A673 (cell line): ENCODE measurements at places on chromosomes 7 and 10.

GRCh38 chr10:51846856-51847506, 147.6 kb upstream of the CSTF2T start:
- no peak for DNase-seq

DNA sequence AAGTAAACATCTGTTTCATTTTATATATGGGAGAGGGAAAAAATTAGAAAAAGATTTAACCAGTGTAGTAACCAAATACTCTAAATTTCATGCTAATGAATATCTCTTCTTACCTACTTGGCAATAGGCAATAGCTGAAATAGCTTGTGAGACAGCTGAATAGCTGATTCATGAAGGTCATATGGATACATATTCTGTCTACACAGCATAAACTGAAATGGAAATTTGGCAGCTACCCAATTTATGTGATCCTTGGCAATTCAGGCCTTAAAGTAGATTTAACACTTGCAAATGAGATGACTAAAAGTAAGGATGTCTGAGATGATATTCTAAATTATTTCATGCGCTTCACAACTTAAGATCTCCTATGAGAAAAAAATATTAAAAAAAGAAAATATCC, 261.2 kb upstream of the SEMA3A start:
- peak; percentile 59 for DNase-seq

- DNase-seq, result no peak
These were observed 61.4 kb downstream of the SYPL1 start for GRCh38 chr7:106050746-106051117.

DNA sequence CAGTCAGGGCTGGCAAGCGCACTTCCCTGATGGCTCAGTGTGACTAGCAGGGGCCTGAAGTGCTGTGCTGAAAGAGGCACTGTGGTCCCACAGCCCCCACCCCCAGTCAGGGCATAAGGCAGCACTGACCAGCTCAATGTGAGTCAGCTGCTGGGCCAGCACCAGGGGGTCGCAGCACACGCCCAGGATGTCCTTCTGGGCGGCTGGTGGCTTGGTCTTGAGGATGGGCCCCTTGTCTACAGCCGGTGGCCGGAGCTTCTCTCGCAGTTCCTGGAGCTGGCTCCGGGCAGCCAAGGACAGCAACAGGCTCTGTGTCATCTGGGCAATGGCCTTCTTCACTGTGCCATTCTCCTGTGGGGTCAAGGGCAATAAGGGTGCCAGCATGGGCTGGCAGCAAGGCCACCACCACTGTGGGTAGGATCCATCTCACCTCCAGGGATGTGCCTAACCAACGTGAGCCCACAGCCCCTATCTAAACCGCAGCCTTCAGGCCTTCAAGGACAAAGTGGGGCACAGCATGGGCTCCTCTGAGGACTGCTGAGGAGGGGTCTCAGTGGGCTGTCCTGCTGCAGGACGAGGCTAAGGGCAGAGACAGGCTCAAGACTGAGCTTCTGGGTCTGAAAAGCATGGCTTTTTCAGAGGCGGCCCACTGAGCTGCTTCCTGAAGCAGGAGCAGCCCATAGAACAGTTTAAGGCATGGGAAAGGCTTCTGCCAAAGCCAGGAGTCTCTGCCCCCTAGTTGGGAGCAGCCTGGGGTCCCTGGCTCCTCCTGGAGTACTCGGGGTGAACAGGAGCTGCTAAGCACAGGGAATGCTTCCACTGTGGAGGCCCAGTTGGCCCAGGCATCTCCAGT, 62.5 kb downstream of the CSGALNACT2 start:
- no peak for DNase-seq

DNA sequence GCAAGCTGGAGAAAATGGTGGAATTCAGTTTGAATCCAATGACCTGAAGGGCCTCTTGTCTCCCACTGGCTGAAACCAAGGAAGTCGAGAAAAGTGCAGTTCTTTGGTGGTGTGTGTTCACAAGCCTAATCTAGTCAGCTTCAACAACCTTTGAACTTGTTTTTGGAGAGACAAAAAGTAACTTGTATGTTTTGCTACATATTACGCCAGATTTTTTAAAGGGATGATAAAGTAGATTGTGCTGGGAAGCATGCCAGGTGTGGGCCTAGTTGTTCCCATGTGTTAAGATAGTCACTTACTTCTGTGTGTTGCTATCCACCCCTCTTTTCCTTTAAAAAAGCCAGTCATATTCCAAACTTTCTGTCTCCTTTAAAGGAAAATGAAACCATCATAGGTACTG, 79.7 kb upstream of the FAM3C start:
- DNase-seq, result no peak

DNA sequence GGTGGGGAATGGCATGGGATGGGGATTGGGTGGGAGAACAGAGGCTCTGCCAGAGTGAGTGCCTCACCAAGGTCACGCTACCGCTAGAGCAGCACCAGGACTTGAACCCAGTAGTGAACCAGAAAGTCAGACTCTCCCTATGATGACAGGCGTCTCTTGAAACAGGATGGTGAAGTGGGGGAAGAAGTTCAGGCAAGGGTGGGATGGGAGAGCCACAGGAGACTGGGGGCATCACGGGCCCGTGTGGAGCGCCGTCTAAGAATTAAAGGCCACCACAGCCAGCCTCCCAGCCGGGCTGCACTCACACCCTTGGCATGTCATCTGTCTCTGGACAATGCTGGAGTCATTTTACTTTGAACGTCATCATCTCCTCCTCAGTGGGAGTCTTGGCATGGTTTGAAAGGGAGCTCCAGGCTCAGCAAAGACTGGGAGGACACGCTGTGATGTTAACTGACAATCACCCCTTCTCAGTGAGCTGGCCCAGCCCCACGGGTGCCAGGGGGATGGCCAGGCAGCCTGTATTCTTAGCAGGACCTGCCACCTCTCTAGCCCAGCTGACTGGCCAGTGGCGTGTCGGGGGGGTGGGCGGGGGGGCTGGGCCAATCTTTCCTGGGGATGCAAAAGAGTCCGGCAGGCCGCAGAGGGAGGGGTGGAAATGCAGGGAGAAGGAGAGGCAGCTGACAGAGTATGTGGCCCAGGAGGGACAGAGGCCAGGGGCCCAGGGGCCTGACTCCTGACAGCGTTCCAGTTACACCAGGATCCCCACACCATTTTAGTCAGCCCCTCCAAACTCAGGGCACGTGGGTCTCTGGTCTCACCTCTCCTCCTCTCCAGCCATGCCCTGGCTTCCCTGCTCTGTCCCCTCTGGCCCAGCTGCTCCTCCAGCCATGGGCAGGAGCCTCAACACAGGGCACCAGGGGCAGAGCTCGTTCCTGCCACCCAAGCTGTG, 96.2 kb downstream of the VOPP1 start:
- DNase-seq, result peak; percentile 56

GRCh38 chr10:113947184-113948041, 93.0 kb downstream of the NHLRC2 start:
- DNase-seq, result no peak

GRCh38 chr10:32054094-32054493, 2.1 kb downstream of the KIF5B start:
- DNase-seq, result peak; percentile 55

DNA sequence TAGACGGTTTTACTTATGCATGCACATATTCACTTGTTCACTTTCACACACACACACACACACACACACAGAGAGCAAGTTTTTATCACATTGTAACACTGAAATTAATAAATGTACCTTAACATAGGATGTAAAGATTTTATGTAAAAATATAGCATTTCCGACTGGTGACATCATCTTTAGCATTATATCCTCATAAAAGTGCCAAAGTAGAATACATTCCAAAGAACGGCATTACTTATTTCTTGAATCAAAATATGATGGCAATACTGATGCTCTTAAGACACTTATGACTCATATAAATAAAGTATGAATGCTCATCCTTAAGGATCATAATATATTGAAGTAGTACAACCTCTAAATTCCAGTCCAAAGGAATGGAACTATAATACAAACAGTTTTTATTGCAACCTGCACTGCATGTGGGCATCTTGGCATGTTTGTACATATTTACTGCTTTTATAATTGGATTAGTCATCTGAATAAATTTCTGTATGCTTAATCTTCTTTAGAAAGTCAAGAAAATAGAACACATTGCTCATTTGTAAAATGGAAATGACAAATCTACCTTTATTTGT, 290.0 kb upstream of the SEMA3A start:
- DNase-seq, result peak; percentile 60

DNA sequence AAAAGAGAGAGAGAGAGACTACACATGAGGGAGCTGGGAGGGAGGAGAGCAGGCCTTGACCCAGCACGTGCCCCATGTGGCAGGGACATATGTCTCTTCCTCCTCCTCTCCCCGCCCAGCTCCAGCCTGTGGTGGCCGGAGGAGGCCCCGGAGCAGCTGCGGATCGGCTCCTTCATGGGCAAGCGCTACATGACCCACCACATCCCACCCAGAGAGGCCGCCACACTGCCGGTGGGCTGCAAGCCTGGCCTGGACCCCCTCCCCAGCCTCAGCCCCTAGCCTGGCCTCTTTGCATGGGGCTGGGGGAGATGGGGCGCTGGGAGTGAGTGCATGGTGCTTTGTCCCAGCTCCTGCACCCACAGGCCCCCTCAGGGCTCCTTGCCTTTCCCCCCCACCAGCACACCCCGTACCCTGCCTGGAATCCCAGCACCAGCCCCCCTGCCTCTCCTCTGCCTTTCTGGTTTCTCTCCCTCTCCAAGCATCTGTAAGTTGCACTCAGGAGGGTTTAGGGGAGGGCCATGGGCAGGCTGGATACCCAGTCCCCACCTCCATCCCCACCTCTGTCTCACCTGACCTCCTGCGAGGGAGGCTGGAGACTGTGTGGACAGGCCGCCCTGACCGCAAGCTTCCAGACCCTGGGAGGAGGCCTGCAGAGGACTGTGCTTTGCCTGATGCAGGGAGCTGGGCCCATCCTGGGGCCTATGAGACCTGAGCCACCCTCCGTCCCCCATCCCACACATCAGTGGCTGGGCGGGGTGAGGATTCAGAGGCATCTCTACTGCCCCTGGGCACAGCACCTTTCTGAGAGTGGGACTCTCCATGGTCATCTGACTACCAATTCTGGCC, 4.8 kb downstream of the UPK3B start:
- no peak for DNase-seq

DNA sequence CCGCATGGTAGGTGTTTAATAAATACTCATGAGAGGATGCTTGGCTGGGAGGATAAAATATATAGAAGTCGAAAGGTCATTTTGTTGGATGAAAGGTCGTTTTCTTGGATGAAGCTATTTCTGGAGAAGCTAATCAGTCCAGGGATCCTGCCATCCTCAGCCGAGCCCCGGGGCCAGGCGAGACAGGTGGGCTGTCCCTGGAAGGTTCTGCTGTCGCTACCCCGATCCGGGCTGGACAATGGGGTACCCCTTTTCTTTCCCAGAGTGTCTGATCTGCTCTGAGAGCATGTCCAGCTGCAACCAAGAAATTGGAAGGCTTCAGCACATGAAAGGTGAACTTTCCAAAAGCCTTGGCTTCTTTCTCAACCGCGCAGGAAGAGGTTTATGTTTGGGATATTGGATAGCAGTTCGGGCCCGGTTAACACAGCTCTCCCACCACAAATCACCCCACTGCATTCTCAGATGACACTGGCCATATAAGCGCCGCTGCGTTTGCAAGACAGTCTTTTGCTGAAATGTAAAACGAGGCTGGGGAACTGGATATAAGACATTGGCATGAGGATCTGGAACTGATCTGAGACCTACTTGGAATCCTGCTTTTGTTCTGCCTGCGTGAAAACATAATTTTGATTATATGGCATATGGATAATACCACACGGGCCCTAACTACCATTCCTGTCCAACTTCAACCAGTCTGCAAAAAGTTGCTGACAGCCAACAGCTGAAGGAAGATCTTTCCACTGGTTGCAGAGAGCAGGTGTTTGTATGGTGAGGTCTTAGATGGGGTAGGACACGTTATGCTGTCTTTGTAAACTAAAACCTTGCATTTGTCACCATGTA, 31.2 kb upstream of the MSRB2 start:
- no peak for DNase-seq

DNA sequence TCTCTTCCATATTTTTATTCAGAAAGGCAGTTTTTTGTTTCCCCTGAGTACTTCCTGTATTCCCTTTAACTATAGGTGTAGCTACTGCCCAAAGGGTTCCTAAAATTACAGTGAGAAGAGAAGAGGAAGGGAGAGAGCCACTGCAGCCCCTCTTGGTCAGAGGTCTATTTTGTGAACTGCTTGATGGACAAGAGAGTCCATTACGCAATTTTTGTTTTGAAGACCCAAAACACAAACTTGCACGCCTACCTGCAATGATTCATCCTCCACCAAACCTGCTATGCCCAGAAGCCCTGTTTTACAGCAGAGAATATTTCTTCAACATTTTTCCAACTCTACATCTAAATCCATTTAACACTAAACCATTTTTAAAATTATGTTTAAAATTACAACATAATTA, 75.1 kb downstream of the PDE1C start:
- DNase-seq, result no peak

DNA sequence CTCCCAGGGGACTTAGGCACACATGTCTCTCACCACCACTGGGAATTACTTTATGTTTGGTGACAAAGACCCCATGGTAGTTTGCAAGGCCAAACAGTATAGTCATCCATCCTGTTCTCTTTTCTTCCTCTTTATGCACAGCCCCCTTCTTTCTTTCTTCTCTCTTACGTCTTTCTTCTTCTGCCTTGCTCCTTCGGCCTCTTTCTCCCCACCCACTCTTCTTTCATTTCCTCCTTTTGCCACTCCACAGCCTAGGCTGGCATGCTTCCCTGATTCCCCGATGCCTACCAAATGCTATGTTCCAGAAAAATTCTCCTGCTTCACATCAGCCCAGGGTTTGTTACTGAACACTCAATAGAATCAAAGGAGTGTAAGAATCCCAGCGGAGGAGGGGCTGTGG, 62.4 kb upstream of the MKLN1 start:
- no peak for DNase-seq

DNA sequence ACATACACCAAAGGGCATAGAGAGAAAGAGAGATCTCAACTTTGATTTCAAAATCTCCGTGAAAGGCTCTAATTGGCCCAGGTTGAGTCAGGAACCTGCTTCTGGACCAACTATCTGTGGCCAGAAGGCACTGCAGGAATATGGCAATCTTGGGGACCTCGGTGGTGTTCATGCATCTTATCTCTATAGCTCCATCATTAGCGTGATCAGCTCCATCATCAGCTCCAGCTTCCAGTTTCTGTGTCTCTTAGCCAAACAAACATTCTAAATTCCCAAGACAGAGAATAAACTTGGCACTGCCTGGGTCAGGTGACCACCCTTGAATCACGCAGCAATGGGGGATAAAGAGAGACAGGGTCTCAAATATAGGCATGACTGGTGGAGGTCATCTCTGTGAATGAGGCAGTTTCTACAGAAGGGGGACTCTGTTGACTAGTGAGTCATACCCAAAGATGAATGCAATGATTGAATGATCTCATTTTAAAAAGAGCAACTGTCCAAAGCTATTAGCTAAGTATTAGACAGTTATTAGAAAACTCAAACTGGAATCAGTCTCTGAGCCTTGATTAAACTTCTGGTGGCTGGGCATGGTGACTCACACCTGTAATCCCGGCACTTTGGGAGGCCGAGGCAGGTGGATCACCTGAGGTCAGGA, 5.4 kb upstream of the NRF1 start:
- no peak for DNase-seq
